ENCODE measurements at places on chromosomes 16 and 17.

- H3K36me3 ChIP-seq = no peaks in the 10 kb centered on the region
- H3K27ac ChIP-seq = no peak overlapping the region
- no peak overlapping the region for H3K4me3 ChIP-seq
- no peak for DNase-seq
- H3K4me1 ChIP-seq = no peaks in the 10 kb centered on the region
- H3K27me3 ChIP-seq = no peaks in the 10 kb centered on the region
Measured at GRCh38 chr17:41345992-41346391, 4.6 kb downstream of the KRT33A start.

DNA sequence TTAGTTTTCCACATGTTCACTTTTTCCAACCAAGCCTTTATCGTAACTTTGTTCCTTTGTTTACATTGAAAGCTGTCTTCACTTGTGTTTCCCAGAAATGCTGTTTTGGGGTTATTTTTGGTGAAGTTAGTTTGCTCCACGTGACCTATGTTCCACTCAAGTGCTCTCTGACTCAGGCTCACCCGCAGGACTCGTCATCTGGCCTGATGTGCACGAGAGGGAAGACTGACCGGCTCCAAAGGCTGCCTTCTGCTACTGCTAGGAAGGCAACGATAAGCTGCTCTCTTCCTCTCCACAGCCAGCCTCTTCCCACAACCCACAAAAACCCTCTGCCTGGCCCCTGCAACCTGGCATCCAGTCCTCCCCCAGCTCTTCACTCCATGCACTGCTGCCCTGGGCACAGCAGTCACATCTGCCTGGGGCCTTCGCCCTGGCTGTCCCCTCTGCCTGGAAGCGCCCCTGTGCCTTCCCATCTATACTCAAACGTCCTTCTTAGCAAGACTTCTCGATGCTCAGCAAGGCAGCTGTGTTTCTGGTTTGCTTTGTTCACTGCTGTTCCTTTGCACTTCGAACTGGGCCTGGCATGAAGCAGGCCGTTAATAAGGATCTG is 28.0 kb downstream of the ZCCHC14 start:
- peak; percentile 93 for DNase-seq
- peaks cover 76% of the 10 kb centered on the region for H3K4me1 ChIP-seq
- peaks cover 3% of the 10 kb centered on the region for H3K36me3 ChIP-seq
- H3K27me3 ChIP-seq = no peaks in the 10 kb centered on the region
- peak overlapping the region; percentile 29 for H3K4me3 ChIP-seq

DNA sequence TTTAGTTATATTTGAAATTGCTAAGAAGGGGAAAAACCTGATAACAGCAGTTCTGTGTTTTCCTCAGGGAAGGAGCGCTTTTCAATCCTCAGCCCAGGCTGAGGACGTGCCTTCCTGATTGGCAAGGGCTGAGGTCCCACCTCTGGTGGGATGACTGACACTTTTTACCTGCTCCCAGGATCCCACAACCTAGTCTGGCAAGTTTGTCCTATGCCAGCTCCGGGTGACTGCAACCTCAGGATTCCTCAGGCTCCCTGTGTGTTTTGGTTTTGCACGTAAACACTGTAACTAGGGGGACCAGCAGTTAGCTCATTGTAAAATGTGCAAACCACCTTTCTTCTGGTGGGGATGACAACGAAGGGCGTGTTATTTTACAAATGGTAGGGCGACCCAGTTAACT is 7.5 kb downstream of the MARCHF10 start:
- no peak for DNase-seq
- H3K36me3 ChIP-seq = no peaks in the 10 kb centered on the region
- no peak overlapping the region for H3K4me3 ChIP-seq
- H3K27me3 ChIP-seq = peaks cover 12% of the 10 kb centered on the region
- no peak overlapping the region for H3K27ac ChIP-seq

DNA sequence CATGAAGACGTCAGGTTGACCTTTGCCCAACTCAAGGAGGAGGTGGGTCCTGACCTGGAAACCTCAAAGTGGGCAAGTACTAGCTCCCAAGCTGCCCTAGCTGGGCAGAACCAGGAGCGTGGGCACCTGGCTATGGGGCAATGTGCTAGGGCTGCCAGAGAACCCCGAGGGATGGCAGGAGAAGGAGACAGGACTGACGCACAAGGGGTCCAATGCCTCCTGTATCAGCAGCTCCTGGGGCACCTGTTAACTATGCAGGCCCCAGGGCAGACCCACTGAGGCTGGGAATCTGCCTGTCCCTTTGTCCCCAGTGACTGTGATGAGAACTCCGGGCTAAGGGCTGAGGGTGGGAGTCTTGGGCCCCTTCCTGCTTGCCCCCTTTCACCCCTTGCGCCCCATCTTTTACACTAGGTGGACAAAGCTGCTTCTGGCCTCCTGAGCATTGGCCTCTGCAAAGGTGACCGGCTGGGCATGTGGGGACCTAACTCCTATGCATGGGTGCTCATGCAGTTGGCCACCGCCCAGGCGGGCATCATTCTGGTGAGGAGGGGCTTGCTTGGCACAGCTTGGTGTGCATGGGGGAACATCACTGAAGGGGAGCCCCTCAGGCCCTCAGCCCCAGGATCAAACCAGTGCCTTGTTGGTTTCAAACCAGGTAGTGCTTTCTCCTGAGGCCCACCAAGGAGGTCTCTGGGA is 7.7 kb downstream of the CHAD start:
- no peak overlapping the region for H3K27ac ChIP-seq
- H3K36me3 ChIP-seq = no peaks in the 10 kb centered on the region
- no peaks in the 10 kb centered on the region for H3K27me3 ChIP-seq
- H3K4me1 ChIP-seq = no peaks in the 10 kb centered on the region
- DNase-seq = no peak

DNA sequence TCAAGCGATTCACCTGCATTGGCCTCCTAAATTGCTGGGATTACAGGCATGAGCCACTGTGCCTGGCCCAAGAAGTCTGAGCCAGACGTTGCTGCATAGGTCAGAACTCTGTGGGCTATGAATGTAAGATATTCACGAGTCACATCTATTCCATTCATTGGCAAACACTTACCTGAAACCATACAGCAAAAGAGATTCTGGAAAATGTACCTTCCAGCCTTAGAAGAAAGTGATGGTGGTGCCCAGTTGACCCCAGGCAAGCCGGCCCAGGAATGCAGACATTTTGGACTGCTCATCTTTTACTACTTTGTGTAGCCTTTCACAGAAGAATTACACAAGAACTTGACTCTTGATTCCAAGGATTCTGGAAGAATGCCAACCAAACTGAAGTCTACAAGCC is 135.6 kb upstream of the N4BP1 start:
- H3K36me3 ChIP-seq = no peaks in the 10 kb centered on the region
- H3K27me3 ChIP-seq = no peaks in the 10 kb centered on the region
- no peak for DNase-seq
- no peak overlapping the region for H3K27ac ChIP-seq
- H3K4me3 ChIP-seq = no peak overlapping the region

DNA sequence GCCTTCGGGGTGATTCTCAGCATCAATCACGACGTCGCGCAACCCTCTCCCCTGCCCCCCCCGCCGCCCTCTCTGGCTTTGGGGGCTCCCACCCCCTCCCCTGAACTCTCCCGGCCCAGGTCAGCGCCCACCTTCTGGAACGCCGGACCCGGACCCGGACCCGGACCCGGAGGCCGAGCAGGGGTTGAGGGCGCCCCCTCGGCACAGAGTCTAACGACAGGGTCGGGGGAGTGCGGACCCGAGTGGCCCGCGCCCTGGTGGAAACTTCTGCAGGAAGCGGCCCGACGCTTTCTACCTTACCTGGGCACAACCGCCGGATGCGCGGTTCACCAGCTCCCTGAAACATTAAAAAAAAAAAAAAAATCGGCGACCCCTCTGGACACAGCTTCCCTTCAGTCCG is 16.2 kb downstream of the SALL1 start:
- DNase-seq = no peak
- no peaks in the 10 kb centered on the region for H3K27me3 ChIP-seq
- H3K27ac ChIP-seq = no peak overlapping the region
- H3K4me1 ChIP-seq = no peaks in the 10 kb centered on the region
- no peak overlapping the region for H3K4me3 ChIP-seq

- no peak overlapping the region for H3K4me3 ChIP-seq
- DNase-seq = no peak
- H3K36me3 ChIP-seq = no peaks in the 10 kb centered on the region
Measured at GRCh38 chr16:88924834-88925539, 52.0 kb downstream of the CBFA2T3 start.

- H3K4me1 ChIP-seq = peaks cover 9% of the 10 kb centered on the region
- DNase-seq = no peak
- H3K27me3 ChIP-seq = no peaks in the 10 kb centered on the region
- H3K4me3 ChIP-seq = no peak overlapping the region
- H3K36me3 ChIP-seq = peaks cover 30% of the 10 kb centered on the region
Measured at GRCh38 chr17:40283662-40284061, 4.0 kb upstream of the CDC6 start.

GRCh38 chr16:20948444-20948843 is 47.9 kb downstream of the LYRM1 start:
- H3K27me3 ChIP-seq = no peaks in the 10 kb centered on the region
- no peaks in the 10 kb centered on the region for H3K36me3 ChIP-seq
- H3K4me3 ChIP-seq = no peak overlapping the region
- DNase-seq = no peak
